ENCODE measurements at places on chromosomes 5 and 9.

DNA sequence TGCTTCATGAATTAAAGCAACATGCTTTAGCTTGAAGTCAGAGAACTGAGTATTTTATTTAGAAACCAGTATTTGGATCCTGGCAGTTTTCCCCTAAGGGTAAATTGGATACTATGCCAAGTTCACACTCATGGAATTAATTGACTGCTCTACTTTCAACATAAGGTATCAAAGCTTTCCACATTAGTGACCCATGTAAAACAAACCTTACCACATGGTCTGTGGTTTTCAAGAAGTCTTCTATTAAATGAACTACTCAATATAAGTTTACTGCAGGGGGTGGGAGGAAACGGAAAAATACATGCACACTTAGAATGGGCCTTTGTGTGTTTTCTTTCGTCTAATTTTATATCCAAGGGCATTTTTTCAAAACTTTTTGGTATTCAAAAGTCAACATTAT, 232.0 kb upstream of the FBXL7 start:
- no peaks in the 10 kb centered on the region for H3K36me3 ChIP-seq
- no peak overlapping the region for H3K4me3 ChIP-seq
- no peak overlapping the region for H3K27ac ChIP-seq

- no peak overlapping the region for H3K4me3 ChIP-seq
- H3K27ac ChIP-seq, result no peak overlapping the region
- DNase-seq, result no peak
- peaks cover 3% of the 10 kb centered on the region for H3K4me1 ChIP-seq
Observed at GRCh38 chr5:63878788-63879187, 83.5 kb downstream of the HTR1A start.

GRCh38 chr5:17378346-17378997, 119.6 kb upstream of the TAF11L2 start:
- H3K27ac ChIP-seq, result no peak overlapping the region
- no peak for DNase-seq
- H3K27me3 ChIP-seq, result no peaks in the 10 kb centered on the region
- no peak overlapping the region for H3K4me3 ChIP-seq

DNA sequence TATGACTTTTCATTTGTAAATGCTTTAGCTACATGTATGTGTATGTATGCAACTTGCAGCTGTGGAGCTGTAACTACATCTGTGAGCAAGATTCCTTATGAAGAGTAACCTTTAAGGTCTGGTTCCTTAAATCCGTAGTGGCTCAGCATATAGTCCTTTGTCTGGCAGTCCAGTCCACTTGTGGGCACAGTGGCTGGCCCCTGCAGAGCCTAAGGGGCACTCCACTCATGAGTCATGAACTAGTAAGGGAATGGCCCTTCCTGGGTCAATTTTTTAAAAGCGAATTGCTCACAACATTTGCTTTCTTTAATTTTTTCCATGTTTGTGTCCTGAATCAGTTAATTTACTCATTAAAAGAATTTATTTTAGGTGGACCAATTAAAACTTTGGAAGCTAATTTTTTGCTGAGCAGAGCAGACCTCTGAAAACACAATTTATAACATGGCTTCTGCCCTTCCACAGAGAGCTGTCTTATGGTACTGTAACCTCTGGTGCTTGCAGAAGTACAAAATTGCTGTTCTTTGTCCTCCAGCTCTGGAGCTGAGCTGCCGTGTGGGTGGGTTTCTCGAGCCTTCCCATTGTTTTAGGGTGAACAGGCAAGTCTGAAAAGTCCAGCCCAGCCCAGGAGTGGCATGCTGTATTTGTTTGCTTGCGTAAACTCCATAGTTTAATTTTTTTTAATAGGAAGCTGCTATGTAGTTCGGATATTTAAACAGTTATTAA, 110.1 kb downstream of the MVB12B start:
- no peak overlapping the region for H3K27ac ChIP-seq
- no peak for DNase-seq
- no peaks in the 10 kb centered on the region for H3K27me3 ChIP-seq
- H3K36me3 ChIP-seq, result no peaks in the 10 kb centered on the region

DNA sequence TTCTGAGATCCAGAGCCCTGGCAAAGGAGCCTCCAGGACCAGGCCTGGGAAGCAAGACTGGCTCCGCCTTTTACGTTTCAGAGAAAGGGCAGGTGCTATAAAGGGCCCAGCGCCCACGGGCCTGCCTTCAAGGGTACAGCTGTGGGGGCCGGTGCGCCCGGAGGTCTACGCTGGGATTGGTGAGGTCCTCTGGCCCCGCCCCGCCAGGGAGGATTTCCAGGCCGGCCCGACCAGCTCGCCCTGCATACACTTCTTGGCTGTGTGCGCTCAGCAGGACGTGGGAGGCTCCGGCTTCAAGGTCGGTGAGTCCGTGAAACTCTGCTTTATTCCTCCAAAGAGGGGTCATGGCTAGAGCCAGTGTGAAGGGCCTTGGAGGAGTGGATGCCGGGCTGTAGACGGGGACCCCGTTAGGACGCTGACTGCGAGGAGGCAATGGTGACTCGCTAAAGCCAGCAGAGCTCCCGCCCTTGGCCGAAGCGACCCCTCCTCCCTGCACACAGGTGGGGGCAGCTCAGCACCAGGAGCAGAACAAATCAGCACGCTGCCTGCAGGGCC, at the start of gene CKMT2:
CKMT2 (plus strand) TSS at position 243 of the 555 bp plus-strand sequence. CDS start 17,811 bp downstream, outside the sequence.
- H3K27me3 ChIP-seq, result no peaks in the 10 kb centered on the region
- DNase-seq, result peak; percentile 88
- peak within 1 kb of the TSS; percentile 89 for H3K27ac ChIP-seq
- peaks cover 28% of the 10 kb centered on the region for H3K4me1 ChIP-seq
- peak within 1 kb of the TSS; percentile 81 for H3K4me3 ChIP-seq

DNA sequence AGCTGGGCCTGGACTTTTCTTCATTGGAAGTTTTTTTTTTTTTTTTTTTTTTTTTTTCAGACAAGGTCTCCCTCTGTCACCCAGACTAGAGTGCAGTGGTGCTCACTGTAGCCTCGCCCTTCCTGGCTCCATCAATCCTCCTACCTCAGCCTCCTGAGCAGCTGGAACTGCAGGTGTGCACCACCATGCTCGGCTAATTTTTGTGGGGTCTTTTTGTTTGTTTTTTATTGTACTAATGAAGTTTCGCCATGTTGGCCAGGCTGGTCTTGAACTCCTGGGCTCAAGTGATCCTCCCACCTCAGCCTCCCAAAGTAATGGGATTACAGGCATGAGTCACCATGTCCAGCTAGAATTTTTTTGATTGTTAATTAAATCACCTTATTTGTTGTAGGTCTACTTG, 3.6 kb downstream of the DNAJC18 start:
- no peak overlapping the region for H3K4me3 ChIP-seq
- peaks cover 6% of the 10 kb centered on the region for H3K36me3 ChIP-seq
- peaks cover 25% of the 10 kb centered on the region for H3K4me1 ChIP-seq
- no peak overlapping the region for H3K27ac ChIP-seq

- no peak overlapping the region for H3K4me3 ChIP-seq
- no peak overlapping the region for H3K27ac ChIP-seq
Observed at GRCh38 chr5:50763351-50763750, 96.9 kb downstream of the PARP8 start.

- H3K27ac ChIP-seq, result peak overlapping the region; percentile 12
- peaks cover 75% of the 10 kb centered on the region for H3K4me1 ChIP-seq
- no peak for DNase-seq
- H3K36me3 ChIP-seq, result peaks cover 44% of the 10 kb centered on the region
- H3K4me3 ChIP-seq, result no peak overlapping the region
- no peaks in the 10 kb centered on the region for H3K27me3 ChIP-seq
Observed at GRCh38 chr9:106964822-106965525, 102.0 kb downstream of the ZNF462 start.

GRCh38 chr5:74290634-74291241, 349.8 kb downstream of the ENC1 start:
- no peaks in the 10 kb centered on the region for H3K36me3 ChIP-seq
- no peak for DNase-seq
- no peaks in the 10 kb centered on the region for H3K27me3 ChIP-seq

- no peaks in the 10 kb centered on the region for H3K27me3 ChIP-seq
- no peak for DNase-seq
- no peak overlapping the region for H3K27ac ChIP-seq
Observed at GRCh38 chr5:14190194-14191164, 47.3 kb downstream of the TRIO start.

GRCh38 chr5:139417214-139417613, 13.3 kb upstream of the SPATA24 start:
- no peak overlapping the region for H3K27ac ChIP-seq
- H3K27me3 ChIP-seq, result no peaks in the 10 kb centered on the region
- no peak overlapping the region for H3K4me3 ChIP-seq
- no peak for DNase-seq
- H3K36me3 ChIP-seq, result peaks cover 13% of the 10 kb centered on the region
- peaks cover 9% of the 10 kb centered on the region for H3K4me1 ChIP-seq

GRCh38 chr9:136847826-136848392, 1.3 kb upstream of the PHPT1 start:
- H3K27ac ChIP-seq, result peak overlapping the region; percentile 93
- peaks cover 8% of the 10 kb centered on the region for H3K4me1 ChIP-seq
- DNase-seq, result peak; percentile 82
- H3K36me3 ChIP-seq, result peaks cover 2% of the 10 kb centered on the region
- H3K27me3 ChIP-seq, result peaks cover 3% of the 10 kb centered on the region

DNA sequence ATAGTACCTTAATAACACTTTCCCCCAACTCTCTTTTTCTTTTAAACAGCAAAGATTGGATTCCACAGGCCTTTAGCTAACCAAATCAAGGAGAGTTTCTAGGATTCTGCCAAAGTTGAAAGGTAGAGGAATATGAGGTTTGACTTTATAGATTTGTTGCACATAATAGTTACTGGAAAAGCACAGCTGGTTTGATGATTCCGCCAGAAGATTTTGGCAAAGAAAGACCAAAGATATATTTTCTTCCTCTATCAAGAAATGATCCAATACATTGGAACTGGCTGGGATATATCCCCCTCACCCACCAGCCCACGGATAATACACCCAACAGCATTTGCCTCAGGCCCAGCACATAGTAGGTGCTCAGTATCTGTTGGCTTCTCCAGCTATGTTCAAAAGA, 289.8 kb downstream of the EBF1 start:
- H3K4me3 ChIP-seq, result no peak overlapping the region
- H3K27ac ChIP-seq, result no peak overlapping the region
- H3K4me1 ChIP-seq, result peaks cover 33% of the 10 kb centered on the region
- H3K27me3 ChIP-seq, result no peaks in the 10 kb centered on the region

DNA sequence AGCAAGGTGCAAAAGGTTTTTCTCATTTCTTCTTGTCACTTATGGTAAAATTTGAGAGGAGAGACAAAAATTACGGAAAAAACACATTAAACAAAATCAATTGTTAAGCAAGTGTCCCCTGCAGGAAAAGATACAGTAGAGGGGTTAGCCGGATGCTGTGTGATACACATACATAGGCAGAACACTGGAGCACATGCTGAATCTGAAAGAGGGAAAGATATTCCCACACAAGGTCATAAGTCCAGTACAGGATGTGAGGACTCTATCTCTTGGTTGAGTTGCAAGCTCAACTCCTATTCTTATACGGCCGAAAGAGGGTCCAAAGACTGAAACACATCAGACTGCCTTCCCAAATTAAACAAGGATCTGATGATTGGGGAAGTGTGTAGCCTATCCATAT, 427.5 kb upstream of the NUDT12 start:
- H3K4me3 ChIP-seq, result no peak overlapping the region
- DNase-seq, result no peak
- H3K27ac ChIP-seq, result no peak overlapping the region
- H3K27me3 ChIP-seq, result no peaks in the 10 kb centered on the region
- peaks cover 35% of the 10 kb centered on the region for H3K4me1 ChIP-seq

DNA sequence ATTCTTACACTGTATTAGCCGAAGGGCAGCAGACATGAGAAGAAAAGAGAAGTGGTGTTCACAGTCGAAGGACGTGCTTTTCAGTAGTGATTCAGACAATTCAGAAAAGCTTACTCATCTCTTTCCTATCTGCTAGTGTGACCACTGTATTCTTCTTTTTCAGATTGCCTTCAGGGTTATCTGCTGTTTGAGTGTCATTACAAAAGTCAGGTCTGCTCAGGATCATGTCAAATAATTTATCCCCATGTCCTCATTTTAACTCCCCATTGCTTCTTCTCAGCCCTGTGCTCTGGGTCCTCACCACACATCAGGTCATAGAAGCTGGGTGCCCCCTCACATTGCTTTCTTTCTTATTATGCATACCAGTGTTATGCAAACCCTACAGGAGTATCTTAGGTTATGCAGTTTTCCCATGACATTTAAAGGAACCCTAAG, 394.0 kb downstream of the CETN3 start:
- peak overlapping the region; percentile 87 for H3K27ac ChIP-seq
- DNase-seq, result no peak
- no peaks in the 10 kb centered on the region for H3K36me3 ChIP-seq
- H3K4me1 ChIP-seq, result peaks cover 33% of the 10 kb centered on the region
- no peaks in the 10 kb centered on the region for H3K27me3 ChIP-seq
- H3K4me3 ChIP-seq, result no peak overlapping the region

DNA sequence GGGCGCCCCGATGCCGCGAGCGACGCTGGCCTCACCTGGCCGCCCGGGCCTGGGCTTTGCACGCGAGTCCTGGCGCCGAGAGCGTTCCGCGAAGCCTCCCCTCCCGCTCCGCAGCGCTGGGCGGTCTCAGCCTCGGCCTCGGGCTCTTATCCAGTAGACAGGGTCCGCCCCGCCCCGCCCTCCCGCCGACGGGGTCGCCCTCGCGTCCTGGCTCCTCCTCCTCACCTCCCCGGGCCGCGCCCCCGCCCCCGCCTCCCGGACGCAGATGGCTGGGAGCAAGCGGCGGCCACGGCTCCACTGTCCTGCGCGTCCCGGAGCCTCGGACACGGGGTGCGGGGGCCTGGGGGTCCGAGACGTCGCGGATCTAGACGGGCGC, at the start of gene SLC6A3:
SLC6A3 (minus strand) TSS at position 128 of the 376 bp plus-strand sequence. CDS start 2,243 bp downstream, outside the sequence.
- peaks cover 77% of the 10 kb centered on the region for H3K27me3 ChIP-seq
- peaks cover 4% of the 10 kb centered on the region for H3K4me1 ChIP-seq
- H3K4me3 ChIP-seq, result peak within 1 kb of the TSS; percentile 69
- peak; percentile 89 for DNase-seq

- H3K4me1 ChIP-seq, result peaks cover 11% of the 10 kb centered on the region
- H3K27ac ChIP-seq, result no peak overlapping the region
- no peaks in the 10 kb centered on the region for H3K36me3 ChIP-seq
- no peak overlapping the region for H3K4me3 ChIP-seq
- H3K27me3 ChIP-seq, result no peaks in the 10 kb centered on the region
- DNase-seq, result no peak
Observed at GRCh38 chr5:50898966-50899365, 232.5 kb downstream of the PARP8 start.

GRCh38 chr9:2060424-2060823, 45.3 kb downstream of the SMARCA2 start:
- no peaks in the 10 kb centered on the region for H3K27me3 ChIP-seq
- DNase-seq, result no peak
- H3K4me3 ChIP-seq, result no peak overlapping the region
- H3K4me1 ChIP-seq, result peaks cover 6% of the 10 kb centered on the region
- H3K27ac ChIP-seq, result no peak overlapping the region
